Epithelial cell of prostate (primary cell): ENCODE measurements at places on chromosomes 16 and 17.

DNA sequence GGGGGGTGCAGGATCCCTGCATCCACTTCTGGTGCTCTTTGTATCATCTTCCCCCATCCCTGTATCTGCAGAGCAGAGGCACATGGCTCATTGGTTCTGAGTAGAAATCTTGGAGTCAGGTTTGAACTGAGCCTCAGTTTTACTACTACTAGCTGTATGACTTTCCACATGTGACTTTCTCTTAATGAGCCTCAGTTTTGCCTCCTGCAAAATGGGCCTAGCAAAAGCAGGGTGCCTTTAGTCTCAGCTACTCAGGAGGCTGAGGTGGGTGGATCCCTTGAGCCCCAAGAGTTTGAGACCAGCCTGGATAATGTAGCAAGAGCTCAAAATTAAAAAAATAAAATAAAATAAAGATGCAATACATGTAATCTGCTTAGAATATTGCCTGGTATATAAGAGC, 81.4 kb downstream of the SDR42E1 start:
- DNase-seq: no peak

DNA sequence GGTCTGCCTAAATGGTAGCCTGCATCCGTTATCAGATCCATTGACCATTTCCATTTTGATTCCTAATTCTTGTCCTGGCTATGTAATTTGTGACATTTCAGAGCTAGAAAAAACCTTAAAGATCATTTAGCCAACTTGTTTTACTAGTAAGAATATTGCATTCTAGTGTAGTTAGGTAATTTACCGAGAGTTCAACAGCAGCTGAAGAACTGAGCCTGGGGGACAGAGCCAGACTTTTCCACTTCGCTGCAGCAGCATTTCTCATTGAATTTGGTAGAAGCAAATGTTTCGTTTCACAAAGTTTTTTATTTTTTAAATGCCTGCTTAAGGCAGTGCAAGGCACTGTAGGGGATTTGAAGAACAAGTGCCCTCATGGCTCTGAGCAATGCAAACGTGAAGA, 59.2 kb upstream of the MARCHF10 start:
- no peak for DNase-seq

DNA sequence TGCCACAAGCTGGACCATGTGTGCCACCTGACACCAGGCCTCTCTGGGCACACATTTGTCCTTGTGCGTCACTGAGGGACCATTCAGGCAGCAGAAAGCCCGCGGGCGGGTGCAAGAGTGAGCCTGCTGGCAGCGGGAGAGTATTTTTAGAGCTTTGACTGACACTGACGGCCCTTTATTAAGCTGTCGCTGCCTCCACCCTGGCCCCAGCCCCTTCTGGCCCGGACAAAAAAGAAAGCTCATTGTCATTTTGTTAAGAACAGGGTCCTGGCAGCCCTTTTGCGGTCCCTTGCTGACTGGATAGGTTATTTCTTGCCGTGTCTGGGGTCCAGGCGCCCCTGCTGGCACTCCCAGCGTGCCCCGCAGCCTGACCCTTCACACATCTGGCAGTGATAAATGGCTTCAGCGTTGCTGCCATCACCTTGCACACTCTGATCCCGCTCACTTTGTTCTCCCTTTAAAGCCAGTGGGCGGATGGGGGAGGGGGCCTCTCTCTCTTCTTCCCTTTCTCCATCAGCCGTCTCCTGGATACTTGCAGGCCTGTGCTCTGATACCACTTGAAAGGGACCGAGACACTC, 78.4 kb upstream of the NKD1 start:
- no peak for DNase-seq

GRCh38 chr17:75628425-75628824, 4.8 kb upstream of the SMIM5 start:
- no peak for DNase-seq

GRCh38 chr16:75234856-75235696, 16.3 kb downstream of the CTRB1 start:
- DNase-seq: no peak

DNA sequence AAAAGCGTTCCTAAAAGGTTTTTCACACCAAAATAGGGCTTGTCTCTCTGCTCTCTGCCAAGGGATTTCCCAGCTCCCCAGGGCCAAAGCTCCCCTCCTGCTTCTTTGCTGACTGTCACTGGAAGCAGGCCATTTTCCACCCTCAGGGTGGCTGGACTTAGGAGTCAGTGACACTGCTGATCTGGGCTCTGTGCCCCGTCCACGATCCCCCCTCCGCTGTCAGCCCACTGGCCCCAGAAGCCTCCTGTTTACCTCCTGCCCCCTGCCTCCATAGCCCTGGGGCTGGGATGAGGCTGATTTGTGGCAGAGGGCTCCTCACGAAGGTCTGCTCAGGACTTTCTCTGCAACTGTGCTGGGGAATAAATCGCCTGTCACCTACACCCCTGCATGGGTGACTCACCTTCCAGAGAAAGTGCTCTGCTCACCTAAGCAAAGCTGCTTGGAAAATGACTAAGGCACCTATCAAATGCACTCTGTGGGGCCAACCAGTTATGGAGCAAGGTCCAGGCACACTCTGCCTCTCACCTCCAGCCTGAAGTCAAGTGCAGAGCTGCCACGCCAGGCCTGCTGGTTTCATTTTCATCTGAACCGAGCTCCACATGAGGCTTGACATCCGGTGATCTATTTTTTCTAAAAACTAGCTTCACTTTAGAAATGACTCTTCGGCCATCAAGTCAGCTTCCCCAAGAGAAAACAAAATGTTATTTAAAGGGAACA, 4.9 kb downstream of the MAP3K14 start:
- DNase-seq: peak; percentile 85
